Lung (tissue), 17 donors: ENCODE measurements at places on chromosomes 1 and 21. TPM values are rescaled to one million over a fixed set of nuclear protein-coding genes. Genes with fewer than 3 reads are reported as not detected.

Gene CFHR4
- not detected for total RNA-seq

Gene ZNF648
- 0.09 TPM for total RNA-seq

Gene UBE2J2
- 57.4 TPM for total RNA-seq

Gene GJA9
- not detected for total RNA-seq

Gene TNFRSF1B
- 79.0 TPM for total RNA-seq

Gene CCDC28B
- total RNA-seq = 12.5 TPM

Gene TLR5
- 21.2 TPM for total RNA-seq

Gene MTOR
- total RNA-seq = 35.9 TPM

Gene OLFM3
- total RNA-seq = 8.1 TPM

Gene SDHC
- 87.1 TPM for total RNA-seq

DNA sequence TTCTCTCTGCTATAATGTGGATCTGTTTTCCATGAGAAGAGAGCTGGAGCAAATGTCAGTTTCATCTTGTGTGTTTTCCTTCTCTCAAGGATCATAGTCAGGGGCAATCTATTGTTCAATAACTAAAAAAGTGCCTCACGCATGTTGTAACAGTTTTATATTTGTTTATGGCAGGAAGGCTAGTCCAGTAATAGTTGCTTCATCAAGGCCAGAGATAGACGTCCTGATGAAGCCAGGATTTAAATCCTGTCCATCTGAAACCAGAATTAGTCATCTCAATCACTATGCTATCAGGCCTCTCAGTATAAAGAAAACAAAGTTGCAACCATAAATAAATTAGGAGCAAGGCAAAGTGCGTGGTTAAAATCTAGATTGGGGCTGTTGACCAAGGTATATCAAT, 30.2 kb upstream of the DUSP10 start:
- H3K27me3 ChIP-seq = no peaks in the 10 kb centered on the region
- DNase-seq = no peak
- H3K36me3 ChIP-seq = no peaks in the 10 kb centered on the region
- H3K27ac ChIP-seq = no peak overlapping the region

DNA sequence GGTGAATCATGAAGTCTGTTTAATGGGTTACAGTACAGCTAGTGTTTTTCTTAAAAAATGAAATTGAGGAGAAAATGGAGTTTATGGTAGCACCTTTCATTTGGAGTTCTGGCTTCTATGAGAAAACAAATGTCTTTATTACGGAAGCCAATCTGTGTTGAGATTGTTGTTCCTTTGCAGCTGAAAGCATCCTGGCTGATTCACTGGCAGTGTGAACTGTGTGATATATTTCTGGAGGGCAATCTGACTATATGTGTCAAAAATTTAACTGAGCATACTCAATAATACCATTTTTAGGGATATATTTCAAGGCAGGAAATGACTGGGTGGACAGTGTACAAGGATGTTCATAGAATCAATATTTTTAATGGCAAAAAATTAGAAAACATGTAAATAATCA, 46.6 kb upstream of the LYST start:
- DNase-seq = no peak
- H3K27me3 ChIP-seq = no peaks in the 10 kb centered on the region
- H3K4me1 ChIP-seq = peaks cover 10% of the 10 kb centered on the region
- H3K4me3 ChIP-seq = no peak overlapping the region

GRCh38 chr1:28592321-28593071, 431 bp downstream of the RAB42 start:
- peak overlapping the region; percentile 52 for H3K4me3 ChIP-seq
- no peaks in the 10 kb centered on the region for H3K27me3 ChIP-seq
- no peak overlapping the region for H3K27ac ChIP-seq
- H3K4me1 ChIP-seq = no peaks in the 10 kb centered on the region

GRCh38 chr1:99180915-99181314, 83.4 kb upstream of the PLPPR4 start:
- H3K4me3 ChIP-seq = no peak overlapping the region
- H3K4me1 ChIP-seq = no peaks in the 10 kb centered on the region
- no peaks in the 10 kb centered on the region for H3K36me3 ChIP-seq
- H3K27me3 ChIP-seq = no peaks in the 10 kb centered on the region
- peak; percentile 64 for DNase-seq

- no peaks in the 10 kb centered on the region for H3K4me1 ChIP-seq
- no peaks in the 10 kb centered on the region for H3K27me3 ChIP-seq
- DNase-seq = no peak
- no peak overlapping the region for H3K27ac ChIP-seq
These were observed 40.3 kb downstream of the URB1 start for GRCh38 chr21:32352526-32352925.

- no peak overlapping the region for H3K4me3 ChIP-seq
- H3K4me1 ChIP-seq = no peaks in the 10 kb centered on the region
- no peaks in the 10 kb centered on the region for H3K27me3 ChIP-seq
- no peaks in the 10 kb centered on the region for H3K36me3 ChIP-seq
- DNase-seq = peak; percentile 36
- H3K27ac ChIP-seq = no peak overlapping the region
These were observed 85.4 kb upstream of the OLIG2 start for GRCh38 chr21:32940079-32941014.

DNA sequence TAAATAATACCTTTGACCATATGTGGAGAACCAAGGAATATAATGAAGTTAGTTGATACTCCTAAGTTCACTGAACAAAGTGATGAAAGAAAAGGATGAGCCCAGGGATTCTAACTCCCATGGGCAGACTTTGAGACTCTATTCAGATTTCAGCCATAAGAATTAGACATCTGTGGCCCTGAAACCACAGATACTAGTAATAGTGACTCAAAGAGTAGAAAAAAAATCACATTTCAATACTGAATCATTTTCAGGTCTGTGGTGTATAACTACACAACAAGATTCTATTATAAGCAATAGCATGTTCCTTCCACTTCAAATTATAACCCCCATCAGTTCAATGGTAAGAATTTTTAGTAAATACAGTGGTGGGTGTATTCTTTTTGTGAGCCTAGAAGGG, 16.4 kb upstream of the F13B start:
- H3K4me3 ChIP-seq = no peak overlapping the region
- H3K27me3 ChIP-seq = no peaks in the 10 kb centered on the region
- no peak for DNase-seq
- H3K4me1 ChIP-seq = no peaks in the 10 kb centered on the region

- H3K4me1 ChIP-seq = peaks cover 3% of the 10 kb centered on the region
- no peak overlapping the region for H3K4me3 ChIP-seq
- H3K36me3 ChIP-seq = no peaks in the 10 kb centered on the region
- no peak overlapping the region for H3K27ac ChIP-seq
- no peaks in the 10 kb centered on the region for H3K27me3 ChIP-seq
- peak; percentile 81 for DNase-seq
These were observed 42.5 kb upstream of the IL10 start for GRCh38 chr1:206814716-206815341.

GRCh38 chr1:160608057-160608456, 28.8 kb upstream of the CD84 start:
- H3K4me3 ChIP-seq = no peak overlapping the region
- H3K4me1 ChIP-seq = no peaks in the 10 kb centered on the region
- no peaks in the 10 kb centered on the region for H3K27me3 ChIP-seq
- no peak for DNase-seq
- H3K36me3 ChIP-seq = no peaks in the 10 kb centered on the region

- H3K4me3 ChIP-seq = no peak overlapping the region
- no peak for DNase-seq
- no peaks in the 10 kb centered on the region for H3K27me3 ChIP-seq
- no peak overlapping the region for H3K27ac ChIP-seq
- peaks cover 3% of the 10 kb centered on the region for H3K4me1 ChIP-seq
These were observed 2.5 kb downstream of the METTL13 start for GRCh38 chr1:171783816-171784530.

DNA sequence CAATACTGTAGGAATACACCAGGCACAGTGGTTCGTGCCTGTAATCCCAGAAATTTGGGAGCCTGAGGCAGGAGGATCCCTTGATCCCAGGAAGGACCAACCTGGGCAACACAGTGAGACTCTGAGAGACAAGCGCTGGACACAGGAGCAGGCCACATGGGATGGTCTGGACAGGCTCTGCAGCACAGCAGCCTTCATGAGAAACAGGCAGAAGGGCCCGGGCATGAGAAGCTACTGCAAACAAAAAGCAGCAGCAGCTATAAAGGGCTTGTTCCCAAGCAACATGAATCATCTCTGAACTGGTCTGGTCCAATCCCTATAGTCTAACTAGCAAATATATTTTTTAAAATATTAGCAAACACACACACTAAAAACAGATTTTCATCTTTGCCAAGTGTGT, 35.5 kb upstream of the SLAMF9 start:
- H3K36me3 ChIP-seq = no peaks in the 10 kb centered on the region
- H3K4me1 ChIP-seq = no peaks in the 10 kb centered on the region
- DNase-seq = no peak
- H3K27me3 ChIP-seq = no peaks in the 10 kb centered on the region

GRCh38 chr1:244971552-244972216, 107.3 kb upstream of the HNRNPU start:
- H3K4me1 ChIP-seq = peaks cover 13% of the 10 kb centered on the region
- H3K36me3 ChIP-seq = no peaks in the 10 kb centered on the region
- no peaks in the 10 kb centered on the region for H3K27me3 ChIP-seq
- H3K4me3 ChIP-seq = no peak overlapping the region

DNA sequence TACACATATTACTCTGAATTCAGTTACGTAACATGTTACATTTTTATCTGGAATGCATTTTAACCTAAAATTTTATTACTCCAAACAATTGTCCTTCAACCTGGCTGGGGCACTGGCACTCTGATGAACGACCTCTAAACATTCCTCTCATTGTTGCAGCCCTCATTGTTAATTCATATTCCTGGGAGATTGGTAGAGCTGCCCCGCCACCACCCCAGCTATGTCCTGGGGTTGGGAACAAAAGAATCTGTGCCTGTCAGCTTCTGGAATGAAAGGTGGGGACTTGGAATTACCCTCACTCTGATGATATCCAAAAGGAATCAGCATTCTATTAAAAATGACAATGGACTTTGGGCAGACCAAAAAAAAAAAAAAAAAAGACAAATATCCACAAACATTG, 38.0 kb upstream of the DESI2 start:
- H3K27me3 ChIP-seq = no peaks in the 10 kb centered on the region
- no peak for DNase-seq
- H3K4me3 ChIP-seq = no peak overlapping the region
- H3K4me1 ChIP-seq = no peaks in the 10 kb centered on the region
